Epithelial cell of esophagus (primary cell): ENCODE measurements at places on chromosomes 16 and 17.
A peak's percentile ranks its signal among the peaks of the same experiment; 100 is the strongest.

- DNase-seq = peak; percentile 74
Observed at GRCh38 chr16:83458612-83459011, 349.2 kb upstream of the HSBP1 start.

- DNase-seq = no peak
Observed at GRCh38 chr17:2176499-2177169, 121.7 kb downstream of the HIC1 start.

- no peak for DNase-seq
Observed at GRCh38 chr17:49715717-49716279, 8.0 kb upstream of the SLC35B1 start.

DNA sequence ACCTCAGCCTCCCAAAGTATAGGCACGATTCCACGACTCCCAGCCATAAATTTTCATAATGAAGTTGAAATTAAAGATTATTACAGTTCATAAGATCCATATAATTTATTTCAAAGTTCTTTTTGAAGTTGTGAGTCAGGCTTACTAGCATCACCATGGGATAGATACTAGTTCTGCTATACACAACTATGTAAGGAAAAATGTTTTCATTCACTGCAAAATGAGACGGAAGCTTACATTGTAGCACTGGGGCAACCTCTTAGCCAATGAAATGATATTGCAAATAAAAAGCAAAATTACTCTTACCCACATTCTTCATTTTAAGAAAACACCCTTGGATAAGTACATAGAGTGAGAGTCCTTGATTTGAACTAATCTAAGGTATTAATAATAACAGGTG, 18.8 kb upstream of the MARCHF10 start:
- DNase-seq = no peak

DNA sequence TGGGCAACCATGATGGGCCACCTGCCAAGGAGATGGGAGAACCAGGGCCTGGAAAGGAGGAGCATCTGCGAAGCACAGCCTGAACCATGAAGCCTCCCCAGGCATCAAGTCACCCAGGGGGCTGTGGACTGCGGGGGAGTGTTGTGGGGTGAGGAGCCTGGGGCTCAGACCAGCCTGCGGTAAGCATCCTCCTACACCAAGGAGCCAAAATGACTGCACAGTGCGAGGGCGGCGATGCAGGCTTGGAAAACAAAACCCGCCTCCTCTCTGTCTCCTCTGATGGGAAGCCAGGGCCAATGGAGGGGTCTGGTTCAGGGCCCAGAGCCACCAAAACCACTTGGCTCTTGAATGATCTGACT, 18.1 kb upstream of the MAF start:
- no peak for DNase-seq

DNA sequence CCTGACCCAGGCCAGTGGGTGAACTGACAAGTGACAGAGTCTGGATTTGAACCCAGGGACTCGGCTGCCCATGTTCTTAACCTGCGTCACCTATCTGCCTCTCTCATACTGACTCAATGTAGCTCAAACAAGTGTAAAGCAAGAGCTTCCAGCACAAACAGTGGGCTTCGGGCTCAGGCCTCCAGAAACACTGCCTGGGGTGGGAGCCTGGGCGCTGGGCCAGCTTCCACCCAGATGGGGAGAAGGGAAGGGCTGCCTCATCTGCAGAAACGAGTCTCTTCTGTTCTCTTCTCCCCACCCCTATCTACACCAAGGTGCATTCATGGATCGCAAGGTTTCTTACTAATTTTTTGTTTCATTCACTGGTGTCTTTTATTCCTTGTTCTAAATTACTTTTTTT, 1.3 kb downstream of the CDRT4 start:
- DNase-seq = no peak

DNA sequence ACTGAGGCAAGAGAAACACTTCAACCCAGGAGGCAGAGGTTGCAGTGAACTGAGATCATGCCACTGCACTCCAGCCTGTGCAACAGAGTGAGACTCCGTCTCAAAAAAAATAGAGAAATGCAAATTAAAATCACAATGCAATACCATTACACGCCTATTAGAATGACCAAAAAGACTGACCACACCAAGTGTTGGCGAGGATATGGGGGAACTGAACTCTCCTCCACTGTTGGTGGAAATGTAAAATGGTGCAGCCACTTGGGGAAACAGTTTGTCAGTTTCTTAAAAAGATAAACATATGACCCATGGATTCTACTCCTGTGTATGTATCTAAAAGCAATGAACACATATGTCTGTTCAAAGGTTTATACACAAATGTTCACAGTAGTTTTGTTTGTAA, 204.8 kb downstream of the MRTFB start:
- DNase-seq = no peak

DNA sequence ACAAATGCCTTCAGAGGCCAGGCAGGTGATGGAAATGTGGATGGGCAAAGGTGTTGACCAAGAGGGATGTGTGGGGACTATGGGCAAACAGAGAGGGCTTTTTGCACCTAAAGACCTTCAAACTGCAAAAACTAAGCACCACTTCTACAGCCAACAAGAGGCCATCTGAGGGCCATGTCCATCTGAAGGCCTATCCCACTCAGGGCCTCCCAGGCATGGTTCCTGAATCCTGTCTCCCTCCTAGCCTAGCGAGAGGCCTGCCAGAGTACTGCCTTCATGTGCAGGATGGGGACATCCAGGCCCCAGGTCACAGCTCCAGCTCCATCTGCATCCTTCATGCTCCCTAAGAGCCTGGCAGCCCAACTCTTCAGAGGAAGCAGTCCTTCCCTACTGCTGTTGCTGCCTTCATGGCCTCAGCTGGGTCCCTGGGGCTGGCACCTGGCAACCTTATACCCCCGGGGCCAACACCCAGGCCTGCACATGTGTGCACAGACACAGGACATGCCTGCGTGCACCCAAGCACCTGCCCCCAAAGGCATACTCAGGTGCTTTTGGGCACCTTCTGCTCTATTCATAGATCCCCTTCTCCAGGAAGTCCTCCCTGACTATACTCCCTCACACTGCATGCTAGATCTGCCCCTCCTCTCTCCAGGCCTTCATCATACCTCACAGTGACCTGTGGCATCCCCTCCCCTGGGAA, 95.2 kb downstream of the C16orf78 start:
- no peak for DNase-seq

- DNase-seq = no peak
Observed at GRCh38 chr17:38400286-38400685, 28.0 kb upstream of the ARHGAP23 start.

- DNase-seq = no peak
Observed at GRCh38 chr17:83058266-83058798, 21.1 kb upstream of the METRNL start.

GRCh38 chr16:86335266-86336172, 174.8 kb upstream of the FOXF1 start:
- no peak for DNase-seq

DNA sequence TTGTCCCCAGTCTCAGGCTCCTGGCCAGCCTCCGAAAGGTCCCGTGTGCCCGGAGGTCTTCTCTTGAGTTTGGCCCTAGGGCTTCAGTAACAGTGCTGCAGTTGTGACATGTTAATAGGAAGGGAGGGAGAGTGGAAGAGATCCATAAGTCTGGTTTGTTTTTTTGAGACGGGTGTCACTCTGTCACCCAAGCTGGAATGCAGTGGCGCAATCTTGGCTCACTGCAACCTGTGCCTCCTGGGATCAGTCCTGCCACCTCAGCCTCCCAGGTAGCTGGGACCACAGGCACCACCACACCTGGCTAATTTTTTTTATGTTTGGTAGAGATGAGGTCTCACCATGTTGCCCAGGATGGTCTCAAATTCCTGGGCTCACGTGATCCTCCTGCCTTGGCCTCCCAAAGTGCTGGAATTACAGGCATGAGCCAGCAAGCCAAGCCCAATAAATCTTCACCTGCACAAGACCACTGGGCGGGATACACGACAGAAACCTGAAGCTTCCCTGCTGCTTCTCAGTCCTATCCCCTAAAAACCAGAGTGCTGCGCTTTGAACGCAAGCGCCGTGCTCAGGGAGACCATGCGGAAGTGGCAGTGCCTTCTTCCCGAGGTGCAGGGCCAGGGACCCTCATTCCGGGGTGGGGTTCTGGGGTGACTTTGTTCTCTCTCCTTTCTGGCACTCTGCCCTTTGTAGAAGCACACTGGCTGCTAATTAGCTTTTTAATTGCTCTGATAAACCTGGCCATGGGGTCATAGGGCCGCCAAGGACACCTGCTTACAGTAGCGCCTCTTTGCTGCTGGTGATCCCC, 10.9 kb downstream of the TRAF7 start:
- no peak for DNase-seq

GRCh38 chr17:80765241-80765961, 220.8 kb downstream of the RPTOR start:
- DNase-seq = no peak

GRCh38 chr16:48156790-48157209, 1.0 kb upstream of the ABCC12 start:
- DNase-seq = peak; percentile 82

DNA sequence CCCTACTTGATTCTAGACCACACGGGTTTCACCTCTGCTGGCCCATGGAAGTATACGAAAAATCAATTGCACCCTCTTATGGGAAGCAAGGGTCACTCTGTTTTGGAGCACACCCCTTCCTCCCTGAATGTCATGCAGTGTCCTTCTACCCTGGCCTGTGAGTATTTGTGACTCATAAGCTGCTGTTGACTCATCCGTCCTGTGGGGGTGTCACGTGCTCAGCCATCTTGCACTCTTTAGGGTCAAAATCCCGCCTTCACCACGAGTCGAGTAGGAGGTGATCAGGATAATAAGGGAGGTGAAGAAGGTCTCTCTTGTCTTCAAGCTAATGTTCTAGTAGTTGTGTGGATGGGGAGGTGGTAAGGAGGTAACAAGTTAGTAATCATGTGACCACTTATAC, 341.0 kb upstream of the EEF2KMT start:
- DNase-seq = no peak

- no peak for DNase-seq
Observed at GRCh38 chr16:57635266-57636097, 7.1 kb downstream of the ADGRG1 start.

DNA sequence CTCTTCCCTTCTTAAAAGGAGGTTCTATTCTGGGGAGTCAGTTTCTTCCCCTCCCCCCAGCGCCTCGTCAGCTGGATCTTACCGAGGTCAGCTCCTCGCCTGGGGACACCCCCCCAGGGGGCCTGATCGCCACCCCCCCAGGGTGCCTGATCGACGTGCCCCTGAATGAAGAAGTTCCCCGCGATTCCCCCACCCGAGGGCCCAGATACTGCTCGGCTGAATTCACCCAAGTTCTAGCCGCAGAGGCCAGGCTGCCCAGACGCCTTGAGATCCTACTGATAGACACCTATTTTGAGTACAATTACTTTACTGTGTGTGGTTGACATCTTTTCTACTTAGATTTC, 1.4 kb downstream of the RAB11FIP3 start:
- no peak for DNase-seq

DNA sequence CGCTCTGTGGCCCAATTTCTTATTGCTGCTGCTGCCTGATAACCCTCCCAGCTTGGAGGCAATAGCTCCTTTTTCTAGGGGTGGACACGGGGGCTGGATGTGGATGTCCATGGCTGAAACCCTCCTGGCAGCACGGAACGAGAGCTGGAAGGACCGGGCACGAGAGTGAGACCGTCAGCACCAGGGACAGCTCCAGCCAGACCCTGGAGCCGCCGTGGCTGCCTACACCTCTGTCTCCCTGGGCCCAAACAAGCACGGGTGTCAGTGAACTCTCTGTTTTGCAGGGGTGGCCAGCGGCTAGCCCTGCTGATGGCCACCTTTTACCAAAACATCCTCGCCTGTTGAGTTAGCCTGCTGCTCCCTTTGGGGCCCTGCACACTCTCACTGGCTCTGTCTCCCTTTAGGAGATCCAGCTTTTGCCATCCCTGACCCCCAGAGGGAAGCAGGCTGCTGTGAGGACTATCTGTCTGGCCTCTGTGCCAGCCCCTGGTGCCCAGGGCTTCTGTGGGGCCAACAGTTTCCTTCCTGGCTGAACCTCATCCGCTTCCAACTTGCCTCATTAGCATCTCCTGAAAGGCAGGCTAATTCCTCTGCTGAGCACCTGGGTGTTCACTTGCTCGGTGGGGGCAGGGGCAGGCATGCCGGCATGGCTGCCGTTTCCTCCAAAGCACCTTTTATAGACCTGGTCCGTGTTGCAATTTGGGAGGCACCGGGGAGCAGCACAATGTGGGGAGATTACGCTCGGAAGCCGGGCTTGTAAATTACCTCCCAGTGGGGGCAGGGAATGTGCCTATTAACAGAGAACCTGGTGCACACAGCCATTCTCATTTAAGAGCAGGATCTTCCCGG, 118.1 kb downstream of the ENGASE start:
- DNase-seq = peak; percentile 48

- peak; percentile 16 for DNase-seq
Observed at GRCh38 chr16:80614908-80615671, 74.3 kb downstream of the DYNLRB2 start.

DNA sequence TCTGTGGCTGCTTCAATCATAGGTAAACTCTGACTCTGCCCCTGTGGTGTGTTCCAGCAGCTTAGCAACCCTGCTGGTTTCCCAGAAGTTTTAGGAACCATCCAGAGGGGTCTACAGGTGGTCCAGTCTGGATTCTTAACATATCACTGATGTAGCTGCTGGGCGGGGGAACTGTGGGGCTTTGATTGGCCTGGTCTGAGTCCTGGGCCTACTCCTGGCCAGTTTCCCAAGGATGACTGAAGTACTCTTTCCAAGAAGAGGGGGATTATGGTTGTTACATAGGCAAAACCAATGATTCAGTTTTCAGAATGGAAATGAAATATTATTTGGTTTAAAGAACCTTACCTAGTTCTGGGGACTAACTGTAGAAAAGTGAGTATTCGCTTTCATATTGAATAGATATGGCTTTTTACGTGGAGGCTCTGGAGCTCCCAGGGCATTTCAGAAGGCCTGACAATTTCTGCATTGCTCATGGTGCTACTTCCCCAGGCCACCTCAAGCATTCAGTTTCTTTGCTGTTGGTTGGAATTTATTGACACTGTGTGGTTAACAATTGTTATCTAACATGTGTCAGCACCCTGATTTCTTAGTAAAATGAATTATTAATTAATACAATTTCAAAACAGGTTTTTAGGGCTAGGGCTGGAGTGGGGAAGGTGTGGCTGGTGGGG, 38.4 kb downstream of the EPN2 start:
- DNase-seq = no peak

- DNase-seq = peak; percentile 71
Observed at GRCh38 chr17:15654886-15655561, 29.1 kb downstream of the TRIM16 start.

GRCh38 chr17:17636272-17636885, 44.9 kb upstream of the PEMT start:
- no peak for DNase-seq

DNA sequence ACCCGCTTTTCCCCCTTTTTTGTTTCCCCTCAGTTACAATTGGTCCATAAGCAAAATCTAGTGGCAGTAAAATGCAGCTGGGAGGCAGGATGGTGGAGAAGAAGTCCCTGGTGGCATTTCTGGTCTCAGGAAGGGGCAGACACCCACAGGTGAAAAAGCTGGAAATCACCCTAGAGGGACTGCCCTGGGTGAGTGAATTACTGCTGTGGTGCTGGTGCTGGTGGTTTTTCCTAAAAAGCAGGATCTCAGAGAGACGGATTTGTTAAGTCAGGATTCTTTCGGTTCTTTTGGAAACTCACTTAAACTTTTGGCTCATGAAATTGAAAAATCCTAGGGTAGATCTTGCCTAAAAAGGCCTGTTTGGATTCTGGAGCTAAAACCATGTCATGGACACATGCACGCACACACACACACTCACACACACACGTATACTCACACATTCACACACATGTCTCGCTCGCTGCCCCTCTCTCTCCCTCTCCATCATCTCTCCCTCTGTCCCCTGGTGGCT, 65.8 kb downstream of the NKD1 start:
- DNase-seq = no peak
